NCI-H1105 (cell line): ENCODE measurements at places on chromosomes 4 and X.

GRCh38 chrX:57453901-57454300 lies 137.9 kb upstream of the ZXDB start:
- DNase-seq: no peak

- no peak for DNase-seq
Measured at GRCh38 chr4:63036159-63036866, 1372.9 kb downstream of the TECRL start.

- DNase-seq: no peak
Measured at GRCh38 chr4:13567125-13567524, 22.8 kb upstream of the NKX3-2 start.

GRCh38 chr4:141705747-141706377 lies 69.5 kb downstream of the IL15 start:
- no peak for DNase-seq
